ENCODE measurements at places on chromosomes 2 and 18. TPM values are rescaled to one million over a fixed set of nuclear protein-coding genes. Genes with fewer than 3 reads are reported as not detected.

POLE4 gene
- 47.8 TPM for total RNA-seq

DES gene
- not detected for total RNA-seq

RIT2 gene
- not detected for total RNA-seq

KCNG2 gene
- total RNA-seq = not detected

RBM45 gene
- 10.5 TPM for total RNA-seq

RNU2-63P gene
- 22.2 TPM for total RNA-seq

ERBB4 gene
- not detected for total RNA-seq

DNA sequence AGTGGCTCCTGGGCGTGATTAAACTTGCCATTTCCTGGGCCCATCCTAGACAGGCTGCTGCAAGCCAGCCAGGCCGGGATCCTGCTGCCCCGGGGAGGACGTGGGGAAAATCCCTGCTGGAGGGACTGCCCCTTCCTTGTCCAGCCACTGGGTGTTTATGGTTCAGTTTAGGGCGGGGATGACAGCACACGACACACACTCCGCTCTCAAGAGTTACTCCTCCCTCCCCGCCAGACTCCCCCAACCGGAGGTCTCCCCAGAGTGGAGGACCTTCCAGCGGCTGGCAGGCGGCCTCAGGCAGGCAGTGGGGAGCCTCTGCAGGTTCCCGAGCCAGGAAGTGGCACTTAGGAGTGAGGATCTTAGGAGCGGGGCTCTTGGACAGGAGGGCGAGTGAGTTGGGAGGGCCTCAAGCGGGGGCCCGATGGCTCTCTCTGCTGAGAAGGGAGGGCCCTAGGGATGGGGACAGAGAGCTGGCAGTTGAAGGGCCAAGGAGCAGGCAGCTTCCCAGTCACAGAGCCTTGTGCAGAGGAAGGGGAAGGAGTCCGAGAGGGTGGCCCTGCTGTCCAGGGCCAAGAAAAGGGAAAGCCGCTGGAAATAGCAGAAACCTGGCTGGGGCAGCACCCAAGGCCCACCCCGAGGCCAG is 5.7 kb upstream of the GPR35 start:
- DNase-seq = no peak

DNA sequence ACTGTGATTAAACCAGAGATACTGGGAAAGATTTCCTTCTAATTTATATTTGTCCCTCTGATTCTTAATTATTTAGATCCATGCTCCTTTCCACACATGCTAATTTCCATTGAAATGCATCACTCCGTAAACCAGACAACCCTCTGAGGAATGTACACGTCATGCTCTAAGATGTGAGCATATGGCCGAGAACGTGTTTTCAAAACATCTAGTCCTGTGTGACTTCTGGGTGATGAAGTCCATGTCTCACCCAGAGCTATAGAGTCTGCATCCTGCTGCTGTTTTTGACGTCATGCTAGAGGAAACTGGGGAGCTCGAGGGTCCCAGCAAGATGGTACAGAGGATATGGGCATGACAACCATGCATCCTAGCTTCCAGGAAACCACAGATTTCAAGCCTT is 53.6 kb downstream of the CAPN13 start:
- no peak for DNase-seq

- no peak for DNase-seq
These were observed 8.9 kb downstream of the TFPI start for GRCh38 chr2:187545238-187545751.

DNA sequence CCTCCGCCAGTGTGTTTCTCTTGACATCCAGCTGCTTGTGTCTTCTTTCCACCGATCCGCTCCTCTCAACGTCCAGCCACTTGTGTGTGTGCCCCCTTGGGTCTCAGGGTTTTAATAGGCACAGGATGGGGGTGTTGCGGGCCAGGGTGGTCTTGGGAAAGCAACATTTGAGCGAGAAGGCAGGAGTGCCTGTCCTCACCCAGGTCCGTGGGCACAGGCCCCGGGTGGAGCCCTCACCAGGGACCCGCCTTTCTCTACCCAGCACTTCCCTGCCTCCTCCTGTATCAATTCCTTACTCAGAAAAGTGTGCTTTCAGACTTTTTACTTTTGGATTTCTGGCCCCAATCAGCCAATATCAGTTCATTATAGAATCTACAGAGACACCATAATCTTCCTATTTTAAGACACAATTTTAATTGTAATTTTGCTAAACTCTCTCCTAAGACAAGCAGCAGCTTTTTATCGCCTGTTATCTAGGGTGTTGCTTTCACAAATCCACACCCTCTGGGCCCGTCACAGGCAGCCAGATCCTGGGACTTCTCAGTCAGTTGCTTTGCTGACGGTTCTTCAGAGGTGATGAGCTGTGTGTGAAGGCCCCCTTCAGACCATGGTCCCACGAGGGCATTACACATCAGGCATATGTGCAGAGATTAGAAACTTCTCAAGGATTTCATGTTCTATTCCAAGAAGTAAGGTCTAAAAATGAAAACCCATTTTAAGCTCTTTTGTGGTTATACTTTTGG is 96.0 kb upstream of the FHL2 start:
- no peak for DNase-seq

DNA sequence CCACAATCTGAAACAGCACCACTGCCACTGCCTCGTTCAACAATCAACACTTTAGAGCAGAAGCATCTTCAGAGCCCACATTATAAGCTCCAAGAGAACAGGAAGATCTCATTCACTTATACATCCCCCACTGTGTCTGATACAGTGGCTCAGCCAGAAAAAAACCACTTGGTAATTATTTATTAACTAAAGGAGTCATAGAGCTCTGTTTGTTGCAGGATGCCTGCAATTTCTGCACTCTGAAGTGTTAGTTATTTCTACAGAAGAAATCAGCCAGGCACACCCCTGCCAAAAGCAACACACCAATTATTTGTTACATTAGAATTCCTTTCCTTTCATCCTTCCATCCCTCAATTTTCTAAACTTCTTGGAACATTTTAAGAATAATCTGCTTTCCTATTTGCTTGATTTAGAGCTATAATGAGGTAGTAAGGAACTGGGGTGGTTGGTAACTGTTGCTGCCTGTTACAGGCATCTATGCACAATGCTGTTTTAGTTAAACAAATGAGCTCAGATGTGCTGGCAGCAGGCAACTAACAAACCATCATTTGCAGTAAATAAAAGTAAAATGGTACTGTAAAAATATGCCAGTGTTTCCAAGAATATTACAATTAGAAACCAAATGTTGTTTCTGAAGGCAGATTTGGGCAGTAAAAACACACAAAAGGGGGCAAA is 59.9 kb downstream of the DYM start:
- DNase-seq = no peak

GRCh38 chr18:68826121-68826520 is 28.2 kb downstream of the CCDC102B start:
- DNase-seq = no peak

- no peak for DNase-seq
These were observed 29.2 kb upstream of the CTAGE1 start for GRCh38 chr18:22446911-22447310.

DNA sequence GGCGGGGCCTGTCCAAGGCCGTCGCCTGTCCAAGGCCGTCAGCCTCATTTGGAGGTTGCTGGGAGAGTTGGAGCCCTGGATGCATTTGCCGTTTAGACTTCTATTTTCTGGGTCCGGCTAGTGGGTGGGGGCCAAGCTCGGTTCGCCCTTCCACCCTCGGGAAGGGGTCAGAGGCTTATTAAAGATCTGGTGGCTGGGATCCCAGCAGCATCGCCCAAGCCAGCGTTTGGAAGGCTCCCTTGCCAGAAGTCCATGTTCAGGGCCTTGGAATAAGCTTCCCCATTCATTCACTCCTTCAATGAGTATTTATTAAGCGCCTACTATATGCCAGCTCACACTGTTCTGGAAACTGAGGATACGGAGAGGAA is 516 bp upstream of the DOCK10 start:
- no peak for DNase-seq

DNA sequence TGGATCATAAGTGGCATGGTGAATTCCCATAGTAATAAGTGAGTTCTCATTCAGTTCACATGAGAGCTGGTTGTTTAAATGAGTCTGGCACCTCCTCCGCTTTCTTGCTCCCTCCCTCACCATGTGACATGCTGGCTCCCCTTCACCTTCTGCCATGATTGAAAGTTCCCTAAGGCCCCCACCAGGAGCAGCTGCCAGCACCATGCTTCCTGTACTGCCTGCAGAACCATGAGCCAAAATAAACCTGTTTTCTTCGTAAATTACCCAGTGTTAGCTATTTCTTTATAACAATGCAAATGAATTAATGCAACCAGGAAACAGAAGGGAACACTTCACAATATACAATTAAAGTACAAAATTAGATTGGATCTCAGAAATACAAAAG is 257.0 kb downstream of the MREG start:
- no peak for DNase-seq

- DNase-seq = no peak
These were observed 265.3 kb upstream of the NXPH2 start for GRCh38 chr2:139045524-139045923.

DNA sequence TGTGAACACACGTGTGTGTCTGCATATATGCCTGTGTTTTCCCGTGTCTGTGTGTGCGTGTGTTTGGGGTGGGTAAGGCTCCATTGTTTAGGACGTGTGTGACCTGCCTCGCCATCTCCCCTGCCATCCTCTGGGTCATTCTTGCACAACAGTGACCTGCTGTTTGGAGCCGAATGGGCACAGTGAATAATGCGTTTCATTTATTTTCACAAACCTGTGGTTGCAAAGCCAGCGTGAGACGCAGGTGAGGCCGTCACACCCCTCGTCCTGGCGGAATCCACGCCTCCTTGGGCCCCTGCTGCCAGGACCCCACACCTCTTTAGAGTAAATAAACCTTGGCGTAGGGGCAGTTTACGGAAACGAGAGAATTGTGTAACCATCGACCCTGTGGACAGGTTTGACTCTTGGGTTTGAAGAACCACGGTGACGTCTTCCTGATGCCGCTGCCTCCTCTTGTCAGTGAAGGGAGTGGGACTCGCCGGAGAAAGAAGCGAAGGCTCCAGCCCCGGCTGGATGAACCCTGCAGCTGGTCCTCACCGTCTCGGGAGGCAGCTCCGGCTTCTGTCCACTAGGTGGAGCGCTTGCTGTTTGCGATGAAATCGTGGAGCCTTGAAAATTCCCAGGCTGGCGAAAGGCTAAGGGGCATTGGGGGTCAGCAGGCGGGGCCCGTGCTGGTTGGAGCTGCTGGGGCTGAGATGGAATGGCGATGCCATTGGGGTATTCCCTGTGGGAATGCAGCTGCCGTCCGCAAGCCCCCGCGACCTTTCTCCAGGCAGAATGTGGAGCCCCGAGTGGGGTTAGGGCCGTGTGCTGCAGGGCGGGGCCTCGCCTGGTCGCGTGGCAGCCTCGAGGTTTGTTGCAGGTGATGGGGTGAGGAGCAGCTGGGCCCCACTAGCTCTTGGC is 81.1 kb downstream of the RTP5 start:
- DNase-seq = peak; percentile 59

DNA sequence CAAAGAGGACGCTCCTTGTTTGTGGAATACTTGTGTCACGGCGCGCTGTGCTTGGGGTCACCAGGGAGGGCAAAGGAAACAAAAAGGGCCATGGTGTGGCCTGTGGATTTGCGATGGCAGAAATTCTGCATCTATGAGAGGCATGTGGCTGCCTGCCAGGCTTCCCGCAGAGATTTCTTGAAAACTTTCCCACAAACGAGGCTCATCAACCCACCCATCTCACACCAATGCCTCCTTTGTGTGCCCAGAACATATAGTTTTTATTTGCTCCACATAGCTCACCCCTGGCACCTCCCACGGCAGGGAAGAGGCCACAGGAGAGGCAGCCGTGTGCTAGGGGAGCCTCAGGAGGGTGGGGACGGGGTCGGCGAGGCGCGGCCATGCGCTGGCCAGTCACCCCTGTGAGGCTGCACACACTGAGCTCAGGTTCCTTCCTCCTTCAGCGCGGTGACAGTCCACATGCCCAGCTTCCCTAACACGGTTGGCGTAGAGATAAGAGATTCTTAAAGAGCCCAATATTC is 100.3 kb downstream of the MBP start:
- no peak for DNase-seq

GRCh38 chr18:55731594-55732042 is 143.6 kb upstream of the TCF4 start:
- no peak for DNase-seq
